ENCODE measurements at places on chromosomes 2 and 18.

GRCh38 chr2:51620796-51621195, 588.9 kb upstream of the NRXN1 start:
- no peak overlapping the region for H3K4me3 ChIP-seq
- H3K27ac ChIP-seq = no peak overlapping the region
- no peak for DNase-seq
- no peaks in the 10 kb centered on the region for H3K27me3 ChIP-seq
- no peaks in the 10 kb centered on the region for H3K36me3 ChIP-seq
- no peaks in the 10 kb centered on the region for H3K4me1 ChIP-seq

- DNase-seq = no peak
- H3K27me3 ChIP-seq = no peaks in the 10 kb centered on the region
- no peak overlapping the region for H3K4me3 ChIP-seq
- H3K27ac ChIP-seq = no peak overlapping the region
- peaks cover 5% of the 10 kb centered on the region for H3K4me1 ChIP-seq
Observed at GRCh38 chr2:54516842-54517241, 60.7 kb downstream of the SPTBN1 start.

DNA sequence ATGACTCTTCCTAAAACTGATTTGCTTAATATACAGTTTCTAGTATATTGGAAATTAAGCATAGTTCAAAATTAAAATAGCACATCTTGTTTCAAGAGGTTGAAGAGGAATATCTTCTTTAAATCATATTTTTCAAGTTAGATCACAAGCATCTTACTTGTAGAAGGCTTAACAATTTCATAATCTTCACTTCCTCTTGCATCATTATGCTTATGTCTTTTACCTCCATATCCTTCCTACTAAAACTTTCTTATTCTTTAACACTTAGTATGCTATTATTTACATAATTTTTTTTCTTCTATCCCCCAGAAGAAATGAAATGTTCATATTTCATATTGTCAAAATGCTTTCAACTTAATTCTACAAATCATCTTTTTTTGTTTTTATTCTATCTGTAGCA, 1354.9 kb upstream of the TMEFF2 start:
- no peaks in the 10 kb centered on the region for H3K4me1 ChIP-seq
- DNase-seq = no peak
- no peaks in the 10 kb centered on the region for H3K27me3 ChIP-seq
- no peak overlapping the region for H3K27ac ChIP-seq

DNA sequence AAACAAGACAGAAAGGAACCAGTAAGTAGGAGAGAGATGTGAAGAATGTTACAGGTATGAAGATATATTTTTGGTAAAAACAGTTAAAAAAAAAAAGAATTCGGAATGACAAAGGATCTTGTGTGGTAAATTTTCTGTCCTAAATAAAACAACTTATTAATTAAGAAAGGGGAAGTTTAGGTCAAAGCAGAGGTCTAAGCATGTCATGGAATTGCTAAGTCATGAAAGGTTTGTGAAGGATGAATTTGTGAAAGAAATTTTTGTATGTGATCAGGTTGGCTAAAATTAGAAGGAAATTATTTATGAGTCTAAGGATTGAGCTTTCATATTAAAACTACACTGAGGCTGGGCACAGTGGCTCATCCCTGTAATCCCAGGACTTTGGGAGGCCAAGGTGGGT, 11.1 kb upstream of the ALPG start:
- no peak overlapping the region for H3K4me3 ChIP-seq
- no peaks in the 10 kb centered on the region for H3K4me1 ChIP-seq
- H3K27me3 ChIP-seq = peaks cover 4% of the 10 kb centered on the region
- no peak for DNase-seq
- no peak overlapping the region for H3K27ac ChIP-seq
- no peaks in the 10 kb centered on the region for H3K36me3 ChIP-seq

DNA sequence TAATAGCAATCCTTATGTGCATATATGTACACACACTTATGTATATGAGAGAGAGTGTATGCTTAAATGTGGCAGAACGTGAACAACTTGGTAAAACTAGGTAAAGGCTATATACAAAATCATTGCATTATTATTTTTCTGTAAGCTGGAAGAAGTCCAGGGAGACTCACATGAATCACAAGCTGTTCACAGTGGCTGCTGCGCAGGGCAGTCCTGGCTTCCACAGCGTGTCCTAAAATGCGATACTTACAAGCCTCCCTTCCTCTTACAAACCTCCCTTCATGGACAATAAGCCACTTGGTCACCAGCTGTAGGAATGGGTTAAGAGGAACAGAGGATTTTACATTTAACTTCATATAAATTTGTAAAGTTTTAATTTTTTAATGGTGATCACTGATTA, 114.9 kb upstream of the AGAP1 start:
- peaks cover 13% of the 10 kb centered on the region for H3K4me1 ChIP-seq
- no peak for DNase-seq
- no peaks in the 10 kb centered on the region for H3K36me3 ChIP-seq
- no peak overlapping the region for H3K27ac ChIP-seq
- no peak overlapping the region for H3K4me3 ChIP-seq
- no peaks in the 10 kb centered on the region for H3K27me3 ChIP-seq

DNA sequence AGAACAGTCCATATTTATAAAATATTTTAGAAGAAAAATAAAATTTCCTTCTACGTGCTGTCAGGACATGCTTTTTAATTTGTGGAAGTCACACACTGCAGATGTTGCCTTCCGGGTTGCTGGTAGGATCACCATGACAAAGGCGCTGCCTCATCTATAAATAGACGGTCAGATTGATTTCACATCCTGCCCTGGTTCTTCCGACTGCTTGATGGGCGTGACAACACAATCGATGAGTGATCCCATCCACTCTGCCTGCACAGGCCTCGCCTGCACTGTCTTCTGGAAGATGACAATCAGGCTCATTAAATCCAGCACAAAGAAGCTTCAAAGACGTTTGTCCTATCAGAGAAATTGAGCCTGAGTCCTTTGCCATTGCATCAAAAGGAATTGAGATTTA, 318.9 kb upstream of the TRIB2 start:
- no peaks in the 10 kb centered on the region for H3K27me3 ChIP-seq
- H3K36me3 ChIP-seq = no peaks in the 10 kb centered on the region
- no peaks in the 10 kb centered on the region for H3K4me1 ChIP-seq
- no peak overlapping the region for H3K4me3 ChIP-seq
- H3K27ac ChIP-seq = no peak overlapping the region

DNA sequence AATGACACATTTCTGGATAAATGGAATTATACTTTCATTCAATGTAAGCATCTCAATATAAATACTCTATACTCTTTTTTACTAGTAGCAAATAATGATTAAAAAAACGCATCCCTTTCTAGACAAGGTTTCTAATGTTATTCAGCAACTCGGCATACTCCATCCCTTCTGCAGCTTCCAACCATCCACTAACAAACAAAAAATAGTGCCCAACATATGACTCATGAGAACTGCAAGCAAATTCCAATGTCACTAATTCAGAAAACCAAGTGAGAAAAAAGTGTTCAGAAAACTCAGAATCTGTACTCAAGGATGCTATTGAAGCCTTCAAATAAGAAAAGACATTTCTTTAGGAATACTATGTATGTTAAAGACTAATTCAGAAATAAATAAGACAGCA, 140.0 kb downstream of the BAZ2B start:
- no peak overlapping the region for H3K4me3 ChIP-seq
- H3K36me3 ChIP-seq = peaks cover 8% of the 10 kb centered on the region
- no peaks in the 10 kb centered on the region for H3K4me1 ChIP-seq
- no peak for DNase-seq
- H3K27me3 ChIP-seq = no peaks in the 10 kb centered on the region

DNA sequence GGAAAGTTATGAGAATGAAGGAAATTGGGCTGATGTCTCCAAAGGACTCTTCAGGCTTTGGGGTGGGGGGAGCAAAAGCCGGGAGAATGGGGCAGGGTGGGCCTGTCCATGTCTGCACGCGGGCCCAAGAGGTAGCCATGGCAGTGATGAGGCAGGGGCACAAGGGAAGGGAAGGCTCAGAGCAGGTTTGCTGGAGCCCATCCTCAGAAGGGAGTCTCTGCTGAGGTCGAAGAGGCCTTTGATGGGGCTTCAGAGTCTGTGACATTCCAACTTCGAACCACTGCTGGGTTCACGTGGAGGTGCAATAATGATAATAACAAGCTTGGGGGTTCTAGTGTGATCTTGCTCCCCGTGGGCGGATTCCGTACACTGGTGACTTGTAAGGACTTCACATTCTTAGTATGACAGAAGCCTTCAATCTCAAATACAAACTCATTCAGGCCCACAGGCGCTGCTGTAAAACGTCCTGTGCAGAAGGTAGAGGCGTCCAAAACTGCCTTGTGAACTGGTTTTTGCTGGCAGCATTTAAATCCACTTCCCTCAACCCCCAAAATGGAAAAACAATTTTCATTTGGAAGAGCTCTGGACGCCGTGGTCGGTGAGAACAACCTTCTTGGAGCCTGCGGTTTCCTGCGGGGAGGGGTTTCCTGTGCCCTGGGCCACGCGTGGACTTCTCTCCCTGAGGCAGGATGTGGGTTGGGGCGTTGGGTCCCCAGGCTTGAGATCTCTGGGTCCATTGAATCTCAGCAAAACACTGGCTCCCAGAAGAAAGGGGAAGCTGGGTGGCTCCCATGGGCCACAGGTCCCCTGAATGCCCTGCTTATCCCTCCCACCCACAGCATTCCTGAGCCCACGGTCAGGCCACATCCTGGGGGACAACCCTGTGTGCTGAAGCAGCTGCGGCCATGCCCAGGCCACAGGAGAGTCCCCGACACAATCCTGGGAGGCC, 151.0 kb downstream of the TPO start:
- no peak overlapping the region for H3K27ac ChIP-seq
- no peaks in the 10 kb centered on the region for H3K36me3 ChIP-seq
- H3K4me3 ChIP-seq = no peak overlapping the region
- H3K4me1 ChIP-seq = peaks cover 3% of the 10 kb centered on the region
- DNase-seq = no peak

GRCh38 chr2:163467251-163467630, 268.6 kb downstream of the FIGN start:
- no peaks in the 10 kb centered on the region for H3K27me3 ChIP-seq
- peaks cover 5% of the 10 kb centered on the region for H3K4me1 ChIP-seq
- H3K27ac ChIP-seq = no peak overlapping the region
- no peak overlapping the region for H3K4me3 ChIP-seq
- no peak for DNase-seq

DNA sequence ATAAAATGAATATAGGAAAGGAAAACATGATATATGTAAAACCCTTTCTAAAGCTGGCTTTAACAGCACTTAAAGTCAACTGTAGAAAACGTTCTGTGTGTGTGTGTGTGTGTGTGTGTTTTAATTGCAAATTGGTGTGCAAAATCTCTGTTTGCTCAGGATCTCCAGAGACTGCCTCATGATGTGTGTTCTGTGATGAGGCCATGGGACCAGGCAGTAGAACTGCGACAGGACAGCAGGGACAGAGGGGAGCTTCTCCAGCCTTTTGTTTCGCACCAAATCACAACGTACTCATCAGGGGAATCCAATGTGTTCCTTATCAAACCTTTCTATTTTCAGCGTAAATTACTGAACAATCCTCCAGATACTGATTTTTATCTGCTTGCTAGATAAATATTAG, 66.7 kb downstream of the NXPH2 start:
- DNase-seq = no peak
- H3K27ac ChIP-seq = no peak overlapping the region
- H3K36me3 ChIP-seq = no peaks in the 10 kb centered on the region
- peaks cover 4% of the 10 kb centered on the region for H3K4me1 ChIP-seq
- no peak overlapping the region for H3K4me3 ChIP-seq

DNA sequence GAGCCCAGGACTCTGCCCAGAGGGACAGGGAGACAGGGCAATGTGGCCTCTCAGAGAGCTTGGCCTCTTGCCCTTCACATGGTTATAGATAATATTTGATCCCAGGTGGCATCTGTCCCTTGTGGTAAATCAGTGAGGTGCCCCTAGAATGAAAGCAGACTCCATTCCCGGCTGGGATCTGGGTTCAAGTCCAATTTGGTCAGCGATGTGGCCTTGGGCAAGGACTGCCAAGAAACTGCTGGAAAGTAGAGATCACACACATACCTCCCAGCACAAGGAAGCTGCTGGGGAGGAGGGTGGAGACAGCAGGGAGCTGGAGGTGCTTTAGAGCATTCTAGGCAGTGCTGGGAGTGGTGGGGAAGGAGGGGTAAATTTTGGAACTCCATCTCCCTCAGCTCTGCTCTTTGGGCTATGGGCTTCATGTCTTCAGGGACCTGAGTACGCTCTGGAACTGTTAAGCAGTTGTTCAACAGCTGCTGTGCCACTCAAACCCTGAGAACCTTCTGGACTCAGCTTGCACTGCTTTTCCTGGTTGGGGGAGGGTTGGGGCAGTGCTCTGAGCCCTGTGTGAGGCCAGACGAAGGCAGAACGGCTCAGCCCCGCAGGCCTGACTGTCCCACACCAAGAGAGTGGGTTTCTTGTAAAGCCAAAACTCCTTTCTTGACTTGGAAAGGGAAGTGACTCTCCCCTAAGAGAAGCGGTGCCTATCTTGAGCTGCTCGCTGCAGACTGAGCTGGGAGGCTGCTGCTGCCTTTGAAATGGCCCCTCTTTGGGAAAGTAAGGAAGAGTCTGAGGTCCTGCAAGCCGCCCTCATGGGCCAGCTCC, 23.0 kb downstream of the INPP5D start:
- H3K27ac ChIP-seq = peak overlapping the region; percentile 75
- H3K4me3 ChIP-seq = no peak overlapping the region
- no peaks in the 10 kb centered on the region for H3K36me3 ChIP-seq
- peaks cover 15% of the 10 kb centered on the region for H3K4me1 ChIP-seq

- H3K4me1 ChIP-seq = no peaks in the 10 kb centered on the region
- H3K4me3 ChIP-seq = no peak overlapping the region
- DNase-seq = no peak
- peaks cover 11% of the 10 kb centered on the region for H3K36me3 ChIP-seq
- H3K27me3 ChIP-seq = no peaks in the 10 kb centered on the region
- no peak overlapping the region for H3K27ac ChIP-seq
Observed at GRCh38 chr2:3097804-3098203, 279.8 kb downstream of the EIPR1 start.

GRCh38 chr2:140882671-140883620, 1247.9 kb downstream of the LRP1B start:
- H3K36me3 ChIP-seq = no peaks in the 10 kb centered on the region
- no peaks in the 10 kb centered on the region for H3K27me3 ChIP-seq
- H3K4me1 ChIP-seq = no peaks in the 10 kb centered on the region
- no peak overlapping the region for H3K27ac ChIP-seq
- H3K4me3 ChIP-seq = no peak overlapping the region

Measured in spinal cord (tissue), 10 donors.